ENCODE measurements at places on chromosomes 5 and 9.
A peak's percentile ranks its signal among the peaks of the same experiment; 100 is the strongest.

DNA sequence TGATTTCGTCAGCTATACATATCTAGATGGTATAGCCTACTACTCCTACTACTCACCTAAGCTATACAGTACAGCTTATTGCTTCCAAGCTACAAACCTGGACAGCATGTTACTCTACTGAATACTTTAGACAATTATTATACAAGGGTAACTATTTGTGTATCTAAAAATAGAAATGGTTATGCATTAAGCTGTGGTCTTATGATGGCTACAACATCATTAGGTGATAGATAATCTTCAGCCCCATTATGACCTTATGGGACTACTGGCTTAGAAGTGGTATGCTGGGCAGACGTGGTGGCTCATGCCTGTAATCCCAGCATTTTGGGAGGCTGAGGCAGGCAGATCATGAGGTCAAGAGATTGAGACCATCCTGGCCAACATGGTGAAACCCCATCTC is 40.2 kb downstream of the CERT1 start:
- DNase-seq = no peak

GRCh38 chr5:178998441-178998840 is 3.3 kb upstream of the GRM6 start:
- no peak for DNase-seq

DNA sequence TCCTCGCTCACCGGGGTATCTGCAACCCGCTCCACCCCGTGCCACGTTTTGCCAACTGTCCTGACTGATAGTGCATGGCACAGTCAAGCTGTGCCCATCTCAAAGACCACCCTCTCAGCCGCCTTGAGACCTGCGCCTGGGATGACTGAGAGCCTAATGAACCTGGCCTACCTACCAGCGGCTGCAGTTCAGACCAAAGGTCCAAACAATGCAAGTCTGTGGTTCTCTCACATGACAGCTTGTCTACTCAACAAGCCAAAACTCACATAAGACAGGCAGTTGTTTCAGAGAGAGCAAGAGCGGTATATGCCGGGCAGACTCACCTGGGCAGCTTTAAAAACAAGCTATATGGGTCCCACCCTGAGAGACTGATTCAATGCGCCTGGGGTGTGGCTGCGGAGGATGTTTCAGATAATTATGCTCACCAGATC is 70.5 kb downstream of the EPB41L4B start:
- DNase-seq = no peak

DNA sequence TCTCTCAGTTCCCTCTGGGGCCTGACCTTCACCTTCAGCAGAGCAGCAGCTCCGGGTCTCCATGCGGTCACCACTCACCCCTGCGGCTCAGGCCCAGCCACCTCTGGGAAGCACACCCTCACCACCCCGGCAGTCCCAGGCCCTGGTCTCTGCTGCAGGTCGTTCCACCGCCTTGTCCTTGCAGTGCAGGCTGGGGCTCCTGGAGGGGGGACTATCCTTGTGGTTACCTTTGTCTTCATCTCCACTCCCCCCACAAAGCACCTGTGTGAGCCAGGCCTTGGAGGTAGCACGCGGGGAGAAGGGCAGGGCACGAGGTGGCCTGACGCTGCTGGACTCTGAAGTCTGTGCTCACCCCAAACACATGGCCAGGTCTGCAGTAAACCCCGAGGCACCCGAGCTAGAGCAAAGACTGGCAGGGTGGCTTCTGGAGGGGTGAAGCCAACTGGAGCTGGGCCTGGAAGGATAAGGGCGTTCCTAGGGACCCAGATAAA is 33.2 kb upstream of the RXRA start:
- DNase-seq = no peak

DNA sequence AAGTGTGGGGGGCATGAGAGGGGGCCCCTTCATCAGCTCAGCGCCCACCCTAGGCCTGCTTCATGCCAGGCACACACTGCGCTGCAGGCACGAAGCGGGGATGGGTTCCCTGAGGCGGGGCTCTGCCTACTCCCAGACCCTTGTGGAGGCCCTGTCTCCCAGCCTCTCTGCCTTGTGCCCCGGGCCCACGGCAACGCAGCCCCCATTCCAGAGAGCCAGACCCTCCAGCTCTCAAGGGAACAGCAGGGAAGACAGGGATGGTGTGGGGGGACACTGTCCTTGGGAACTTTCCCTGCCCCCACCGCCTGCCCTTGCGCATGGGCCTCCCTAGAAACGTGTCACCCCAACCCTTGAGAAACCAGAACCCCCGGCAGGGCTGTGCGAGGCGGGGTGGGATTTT is 10.0 kb upstream of the SLC12A7 start:
- no peak for DNase-seq

- peak; percentile 43 for DNase-seq
These were observed 58.7 kb upstream of the EPB41L4B start for GRCh38 chr9:109379513-109379912.

DNA sequence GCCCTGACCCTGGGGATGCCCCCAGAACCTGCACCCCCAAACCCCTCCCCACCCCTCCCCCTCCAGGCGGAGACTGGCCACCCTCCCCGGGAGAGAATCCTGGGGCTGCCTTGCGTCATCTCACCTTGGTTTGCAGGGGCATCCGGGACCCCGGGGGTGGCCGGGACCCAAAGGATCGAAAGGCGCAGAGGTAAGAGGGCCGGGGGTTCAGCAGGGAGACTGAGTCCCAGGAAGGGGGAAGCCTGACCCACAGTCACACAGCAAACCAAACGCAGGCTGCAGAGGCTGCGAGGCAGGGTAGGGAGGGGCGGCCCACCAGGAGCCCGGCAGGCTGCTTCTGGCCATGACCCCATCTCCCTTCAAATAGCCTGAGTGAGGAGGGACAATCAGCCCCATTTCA is 33.8 kb upstream of the ORM1 start:
- peak; percentile 70 for DNase-seq

GRCh38 chr9:95757439-95757838 is 118.1 kb upstream of the ERCC6L2 start:
- DNase-seq = no peak

DNA sequence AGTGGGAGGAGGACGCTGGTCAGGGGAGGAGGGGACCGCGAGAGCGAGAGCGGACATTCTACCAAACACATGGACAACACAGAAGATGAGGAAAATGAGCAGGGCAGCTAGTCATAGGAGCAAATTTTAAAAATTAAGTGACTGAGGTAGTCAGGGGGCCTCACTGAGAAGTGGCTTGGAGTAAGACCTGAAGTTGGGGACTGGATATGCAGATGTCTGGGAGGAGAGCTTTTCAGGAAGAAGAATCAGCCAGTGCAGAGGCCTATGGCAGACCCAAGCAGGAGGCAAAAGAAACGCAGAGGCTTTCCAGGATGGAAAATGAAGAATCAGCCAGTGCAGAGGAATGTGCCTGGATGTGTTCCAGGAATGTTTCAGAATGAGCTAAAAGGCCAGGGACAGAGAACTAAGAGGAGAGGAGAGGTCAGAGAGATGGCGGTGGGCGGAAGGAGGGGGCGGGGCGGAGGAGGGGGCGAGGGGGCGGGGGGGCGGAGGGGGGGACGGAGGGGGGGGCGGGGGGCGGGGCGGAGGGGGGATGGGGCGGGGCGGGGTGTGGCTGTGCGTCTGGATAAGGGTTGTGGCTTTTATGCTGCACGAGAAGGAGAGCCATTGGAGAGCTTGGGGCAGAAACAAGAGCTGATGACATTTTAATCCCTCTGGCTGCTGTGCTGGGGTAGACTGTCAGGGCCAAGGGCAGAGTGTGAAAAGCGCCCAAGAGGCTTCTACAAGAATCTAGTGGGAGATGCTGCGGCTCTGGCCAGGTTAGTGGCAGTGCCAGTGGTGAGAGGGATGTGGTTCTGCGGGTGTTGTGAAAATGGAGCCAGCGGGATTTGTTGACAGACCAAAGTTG is 129.6 kb downstream of the KCNIP1 start:
- no peak for DNase-seq

GRCh38 chr5:132489871-132490483 is 596 bp downstream of the IRF1 start:
- DNase-seq = no peak

GRCh38 chr5:86862093-86862492 is 244.4 kb downstream of the COX7C start:
- no peak for DNase-seq

GRCh38 chr5:154403234-154403633 is 42.6 kb upstream of the SAP30L start:
- DNase-seq = no peak

GRCh38 chr5:54986269-54986654 is 869 bp upstream of the ESM1 start:
- DNase-seq = no peak

GRCh38 chr5:7894439-7894838 is 25.5 kb downstream of the MTRR start:
- no peak for DNase-seq

GRCh38 chr5:168736281-168736831 is 157.2 kb upstream of the PANK3 start:
- no peak for DNase-seq

GRCh38 chr5:115584501-115584900 is 17.8 kb downstream of the TICAM2 start:
- no peak for DNase-seq

DNA sequence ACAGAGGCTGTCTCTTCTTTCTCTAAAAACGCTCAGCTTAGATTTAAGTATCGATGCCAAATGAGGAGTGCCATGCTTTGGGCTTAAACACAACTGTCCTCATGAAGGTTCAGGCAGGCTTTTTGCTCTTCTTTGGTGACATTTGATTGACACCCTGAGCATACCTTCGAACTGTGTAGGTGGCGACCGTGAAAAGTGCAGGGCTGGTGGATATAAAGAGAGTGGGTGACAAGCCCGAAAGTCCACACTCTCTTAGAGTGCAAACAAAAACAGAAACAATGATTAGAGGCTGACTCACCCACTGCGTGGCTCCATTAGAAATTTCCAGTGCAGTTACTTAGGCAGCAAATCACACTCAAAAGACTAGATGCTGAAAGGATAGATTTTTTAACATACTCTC is 141.7 kb downstream of the SYK start:
- DNase-seq = no peak

- DNase-seq = peak; percentile 71
These were observed 1.8 kb upstream of the FAT2 start for GRCh38 chr5:151592855-151593408.

DNA sequence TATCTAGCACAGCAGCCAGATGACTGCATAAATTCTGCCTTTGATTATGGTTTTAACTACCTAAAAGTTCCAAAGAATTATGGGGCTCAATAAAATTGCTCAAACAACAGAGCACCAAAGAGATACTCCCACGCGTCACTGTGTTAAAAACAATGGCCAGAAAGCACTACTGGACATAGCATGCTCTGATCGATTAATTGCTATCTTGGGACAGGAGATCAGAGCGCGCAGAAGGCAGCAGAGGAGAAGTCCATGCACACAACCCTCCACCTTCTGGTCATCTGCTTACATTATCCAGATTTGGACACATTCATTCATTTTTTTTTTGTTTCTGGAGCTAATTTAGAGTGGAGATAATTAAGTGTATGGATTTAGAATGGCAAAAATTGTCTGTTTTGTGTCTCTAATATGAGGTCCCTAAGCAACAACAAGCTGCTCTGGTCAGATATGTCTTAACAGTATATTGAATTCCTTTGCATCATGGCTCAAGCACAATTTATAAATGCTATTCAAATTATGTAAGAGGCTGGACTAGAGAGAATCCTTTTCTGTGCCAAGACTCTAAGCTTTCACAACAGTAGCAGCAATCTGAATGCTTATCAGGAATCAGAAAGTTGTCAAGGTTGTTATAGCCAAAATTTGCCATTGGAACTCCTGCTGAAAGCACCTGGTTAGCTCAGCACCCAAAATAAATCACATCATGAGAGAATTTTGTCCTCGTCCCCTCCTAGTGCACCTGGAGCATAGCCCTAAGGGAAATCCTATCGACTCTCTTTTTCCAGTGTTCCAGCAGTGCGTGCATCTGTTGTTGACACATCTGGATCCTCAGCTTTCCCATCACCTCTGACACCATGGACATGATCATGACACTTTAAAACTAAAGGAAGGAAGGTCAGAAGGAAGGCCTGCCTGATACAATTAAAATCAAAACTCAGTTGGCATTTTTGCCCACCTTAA is 98.6 kb upstream of the HMHB1 start:
- DNase-seq = no peak

GRCh38 chr5:119177226-119177625 is 106.3 kb downstream of the DMXL1 start:
- DNase-seq = no peak

GRCh38 chr5:137279521-137280231 is 219.4 kb downstream of the SPOCK1 start:
- DNase-seq = no peak

DNA sequence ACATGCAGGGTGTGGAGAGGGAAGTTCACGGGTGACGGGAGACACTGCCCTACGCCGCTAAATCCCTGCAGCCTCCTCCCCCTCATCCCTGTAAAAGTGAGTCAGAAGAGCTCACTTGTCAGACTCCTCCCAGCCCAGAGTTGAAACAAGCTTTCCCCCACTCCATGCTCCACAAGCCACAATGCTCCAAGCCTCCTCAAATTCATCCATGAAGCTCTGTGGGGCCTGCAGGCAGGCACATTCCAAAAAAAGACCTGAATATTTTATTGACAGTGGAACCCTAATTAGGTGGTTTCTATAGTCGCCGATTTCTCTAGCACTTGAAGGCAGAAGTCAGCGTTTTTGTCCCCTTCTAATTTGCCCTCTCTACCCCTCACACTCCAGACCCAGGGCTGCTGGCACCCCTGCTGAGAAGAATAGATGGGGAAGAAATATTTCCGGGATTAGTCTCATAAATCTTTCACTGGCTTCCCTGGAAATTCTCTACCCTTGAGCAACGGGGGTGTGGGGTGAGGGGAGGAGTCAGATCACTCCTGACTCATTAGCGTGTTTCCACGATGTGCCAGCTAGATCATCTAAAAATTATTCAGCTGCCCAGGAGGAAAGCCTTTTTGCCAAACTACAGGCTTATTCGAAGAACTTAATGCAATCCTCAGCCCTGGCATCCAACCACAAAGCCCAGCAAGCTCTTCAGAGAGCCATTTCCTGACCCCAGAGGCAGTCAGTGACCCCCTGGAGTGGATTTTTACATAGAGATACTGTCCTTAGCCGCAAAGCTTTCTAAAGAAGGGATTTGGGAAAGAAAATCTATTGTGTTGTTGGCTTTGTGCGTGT is 97.1 kb downstream of the ENC1 start:
- no peak for DNase-seq

DNA sequence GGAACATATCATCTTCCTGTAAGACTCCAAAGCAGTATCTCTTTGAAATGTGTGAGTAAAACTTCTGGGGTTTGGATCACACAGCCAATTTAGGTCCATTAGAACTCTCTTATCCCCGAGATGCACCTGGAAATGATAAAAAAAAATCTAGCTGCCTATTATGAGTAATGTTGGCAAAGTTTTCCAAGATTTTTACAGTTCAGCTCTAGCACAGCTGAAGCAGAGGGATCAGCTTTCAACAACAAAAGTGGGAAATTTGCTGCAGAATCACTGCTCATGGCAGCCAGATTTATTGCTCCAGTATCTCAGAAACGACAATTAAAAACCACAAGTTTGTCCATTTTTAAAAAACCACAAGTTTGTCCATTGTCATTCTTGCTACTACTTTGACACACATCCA is 292.2 kb downstream of the IRX2 start:
- DNase-seq = no peak
